Stimulated activated naive CD4-positive, alpha-beta T cell (primary cell): ENCODE measurements at places on chromosomes 2 and 18.

- DNase-seq: no peak
These were observed 479.2 kb upstream of the DSEL start for GRCh38 chr18:67995769-67996168.

DNA sequence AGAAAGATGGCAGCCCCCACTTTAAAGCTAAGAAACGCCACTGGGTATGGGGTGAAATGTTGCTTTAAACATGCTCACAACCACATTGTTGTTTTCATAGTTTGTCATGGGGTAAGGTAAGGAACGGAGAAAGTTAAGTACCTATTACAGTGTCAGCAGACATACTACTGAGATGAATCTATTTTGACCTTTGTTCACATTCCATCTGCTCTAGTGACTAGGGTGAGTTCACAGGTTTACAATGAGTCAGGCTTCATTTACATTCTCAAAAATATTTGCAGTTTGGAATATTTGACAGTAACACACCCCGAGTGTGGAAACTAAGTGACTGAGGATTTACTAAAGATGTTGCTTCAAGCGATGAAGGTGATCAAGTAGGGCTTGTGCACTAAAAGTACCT, 428.7 kb upstream of the ACVR2A start:
- no peak for DNase-seq

- no peak for DNase-seq
These were observed 27.2 kb upstream of the COBLL1 start for GRCh38 chr2:164868563-164869419.

- no peak for DNase-seq
These were observed 115.5 kb downstream of the KCTD1 start for GRCh38 chr18:26432651-26433424.

- no peak for DNase-seq
These were observed at the start of gene IL18RAP for GRCh38 chr2:102422910-102423309. Gene IL18RAP (plus strand): TSS chr2:102423160. CDS start chr2:102423278, 118 bp downstream.

- DNase-seq: no peak
These were observed 154.8 kb downstream of the COL6A3 start for GRCh38 chr2:237259201-237259600.

GRCh38 chr2:73704285-73704684, 32.9 kb downstream of the TPRKB start:
- no peak for DNase-seq

DNA sequence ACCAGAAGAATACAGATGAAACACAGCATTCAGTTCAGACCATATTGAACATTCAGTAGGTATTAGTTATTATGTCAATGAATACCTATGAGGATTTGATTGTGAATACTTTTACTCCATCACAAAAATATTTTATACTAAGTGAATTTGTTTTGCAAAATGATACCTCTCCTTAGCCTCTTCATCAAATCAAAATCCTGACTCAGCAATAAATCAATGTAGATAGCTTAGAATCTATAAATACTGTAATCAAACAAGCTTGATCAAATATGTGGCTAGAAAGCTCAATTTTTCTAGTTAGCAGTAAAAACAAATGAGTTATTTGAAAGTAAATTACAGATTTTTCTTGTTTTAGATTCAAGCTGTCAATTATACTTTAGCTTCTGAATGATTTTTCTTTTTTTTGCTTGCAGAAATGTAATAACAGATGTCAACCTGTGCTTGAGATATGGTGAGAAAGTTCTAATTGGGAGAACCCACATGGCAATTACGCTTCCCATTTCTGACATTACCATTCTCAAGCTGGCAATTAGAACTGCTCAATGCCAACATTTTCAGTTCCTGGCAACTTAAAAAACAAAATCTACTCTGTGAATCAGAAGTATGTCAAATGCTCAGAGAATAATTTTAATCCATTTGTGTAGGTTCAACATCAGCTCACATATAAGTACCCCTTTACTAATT, 109.6 kb downstream of the PRELID3A start:
- no peak for DNase-seq

- DNase-seq: no peak
These were observed 20.3 kb downstream of the TBR1 start for GRCh38 chr2:161436411-161436810.

- DNase-seq: no peak
These were observed 1.5 kb downstream of the ODC1 start for GRCh38 chr2:10446631-10447030.

DNA sequence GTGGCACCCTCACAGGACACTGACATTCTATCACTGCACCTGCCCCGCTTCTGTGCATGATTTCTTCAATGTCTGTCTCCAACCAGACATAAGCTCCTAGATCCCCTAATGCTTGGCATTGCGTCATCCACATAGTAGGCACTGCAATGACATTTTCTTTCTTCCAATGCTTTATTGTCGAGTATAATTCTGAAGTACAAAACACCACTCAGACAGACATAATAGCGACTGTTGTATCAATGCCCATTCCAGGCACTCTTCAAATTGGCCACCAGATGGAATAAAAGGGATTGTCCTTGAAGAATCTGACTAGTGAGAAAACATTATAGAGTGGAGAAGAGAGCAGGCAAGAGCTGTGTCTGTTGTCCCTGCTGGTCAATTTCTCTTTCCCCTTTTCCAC, 89.0 kb downstream of the LPIN1 start:
- no peak for DNase-seq

DNA sequence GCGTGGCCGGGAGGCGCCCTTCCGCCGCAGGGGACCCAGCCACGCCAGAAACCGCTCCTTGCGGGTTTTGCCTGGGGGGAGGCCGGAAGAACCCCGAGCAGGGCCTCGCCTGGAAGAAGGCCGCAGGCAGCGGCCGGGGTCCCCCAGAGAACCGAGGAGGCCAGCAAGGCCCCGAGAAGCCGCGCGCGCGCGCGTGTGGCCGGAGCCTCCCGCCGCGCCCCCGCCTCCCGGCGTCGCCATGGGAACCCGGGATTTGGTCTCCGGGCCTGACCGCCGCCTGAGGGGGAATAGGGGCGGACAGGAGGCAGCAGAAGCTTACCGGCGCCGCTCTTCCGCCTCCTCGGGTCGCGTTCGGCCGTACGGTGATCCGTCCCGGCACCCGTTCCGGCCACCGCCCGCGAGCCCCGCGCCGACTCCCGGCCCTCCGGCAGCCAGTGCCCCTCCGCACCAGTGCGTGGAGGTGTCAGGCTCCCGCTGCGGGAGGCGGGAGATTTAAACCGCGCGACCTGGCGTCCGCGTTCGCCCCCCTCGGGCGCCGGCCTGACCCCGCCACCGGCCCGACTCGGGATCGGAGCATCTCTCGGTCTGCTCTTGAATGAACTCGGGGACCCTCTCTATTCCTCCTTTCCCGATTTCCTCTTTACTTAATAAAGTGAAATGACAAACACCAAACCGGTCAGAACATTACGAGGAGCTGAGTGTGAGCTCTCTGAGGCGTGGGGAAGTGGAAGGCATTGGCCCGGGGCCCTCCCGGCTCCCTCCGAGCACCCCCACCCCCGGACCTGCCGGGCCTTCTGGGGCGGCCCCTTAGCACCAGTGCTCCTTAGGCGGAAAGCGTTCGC, at the start of gene ICA1L:
Gene ICA1L (minus strand): TSS at position 467 of the 842 bp plus-strand sequence. CDS start 42,757 bp downstream, outside the sequence.
- DNase-seq: peak; percentile 53

- no peak for DNase-seq
These were observed 58.2 kb downstream of the ACKR3 start for GRCh38 chr2:236627841-236628240.

GRCh38 chr2:219002395-219003266, 9.4 kb upstream of the CRYBA2 start:
- no peak for DNase-seq

- no peak for DNase-seq
These were observed 34.6 kb upstream of the TMEM17 start for GRCh38 chr2:62540408-62541168.

- no peak for DNase-seq
These were observed 25.4 kb downstream of the DSG4 start for GRCh38 chr18:31402026-31402373.

DNA sequence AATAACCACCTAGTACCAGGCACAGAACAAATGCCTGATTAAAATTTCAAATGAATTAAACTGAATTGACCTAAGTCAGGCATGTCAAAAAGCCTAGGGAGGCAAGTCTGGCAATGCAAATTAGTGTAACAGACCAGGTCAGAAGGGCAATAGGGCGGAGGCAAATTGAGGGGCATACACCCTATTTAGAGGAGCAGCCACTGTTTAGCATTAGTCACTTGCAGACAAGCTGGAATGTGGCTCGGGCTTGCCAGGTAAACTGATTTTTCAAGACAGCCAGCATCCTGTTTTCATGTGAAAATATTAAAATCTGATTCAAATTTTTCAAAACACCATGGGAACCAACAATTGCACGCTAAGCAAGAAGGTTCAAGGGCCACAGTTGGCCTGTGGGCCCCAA, 160.3 kb downstream of the EN1 start:
- no peak for DNase-seq

DNA sequence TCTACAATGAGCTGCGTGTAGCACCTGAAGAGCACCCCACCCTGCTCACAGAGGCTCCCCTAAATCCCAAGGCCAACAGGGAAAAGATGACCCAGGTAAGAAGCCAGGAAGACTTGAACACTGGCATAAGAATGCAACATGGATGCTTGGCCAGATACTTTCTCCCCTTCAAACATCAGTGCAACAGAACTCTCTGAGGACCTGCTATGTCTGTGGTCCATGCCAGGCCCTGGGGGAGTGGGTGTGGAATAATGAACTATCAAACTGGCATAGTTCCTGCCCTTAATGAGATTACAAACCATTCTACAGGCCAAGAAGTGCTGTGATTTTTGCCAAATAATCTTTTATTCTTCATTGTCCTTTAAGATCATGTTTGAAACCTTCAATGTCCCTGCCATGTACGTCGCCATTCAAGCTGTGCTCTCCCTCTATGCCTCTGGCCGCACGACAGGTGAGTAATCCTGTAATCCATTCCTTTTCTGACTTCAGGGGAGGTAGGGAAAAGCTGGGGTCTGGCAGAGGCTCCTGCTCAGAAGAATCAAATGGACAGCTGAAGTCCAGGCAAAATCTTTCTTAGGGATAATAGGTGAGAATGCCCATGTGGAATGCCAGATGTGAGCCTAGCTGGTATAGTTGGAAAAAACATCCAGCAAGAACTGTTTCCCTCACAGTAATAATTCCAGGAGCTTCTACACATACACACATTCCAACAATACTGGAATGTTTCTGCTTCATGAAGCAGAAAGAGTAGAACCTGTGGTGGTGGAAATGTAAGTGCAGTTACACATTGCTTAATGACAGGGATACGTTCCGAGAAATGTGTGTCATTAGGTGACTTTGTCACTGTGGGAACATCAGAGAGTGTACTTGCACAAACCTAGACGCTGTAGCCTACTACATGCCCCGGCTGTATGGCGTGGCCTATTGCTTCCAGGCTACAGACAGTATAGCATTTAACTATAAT, 16.2 kb downstream of the ACTG2 start:
- DNase-seq: no peak

DNA sequence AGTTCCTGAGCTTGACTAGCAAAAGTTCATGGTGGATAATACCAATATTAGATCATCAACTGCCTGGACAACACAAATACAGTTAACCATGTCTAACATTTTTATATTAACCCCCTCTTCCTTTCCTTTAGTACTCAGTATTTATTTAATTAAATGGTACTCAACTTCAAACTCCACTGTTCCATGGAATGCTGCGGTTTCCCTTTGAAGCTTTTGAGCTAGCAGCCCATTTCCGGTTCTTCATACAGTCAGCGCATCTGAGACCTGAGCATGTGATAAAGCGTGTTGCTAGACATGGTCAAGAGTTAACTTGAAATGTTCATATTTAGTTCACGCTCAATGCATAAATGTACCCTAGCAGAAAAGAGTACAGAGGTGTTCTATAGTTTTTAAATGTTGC, 278.4 kb downstream of the ALPK2 start:
- no peak for DNase-seq

- no peak for DNase-seq
These were observed 282.8 kb downstream of the AGPS start for GRCh38 chr2:177675350-177675821.

- peak; percentile 68 for DNase-seq
These were observed 4.2 kb downstream of the ZNF516 start for GRCh38 chr18:76490670-76491472.

GRCh38 chr2:60710707-60711106, 45.4 kb upstream of the PAPOLG start:
- no peak for DNase-seq

DNA sequence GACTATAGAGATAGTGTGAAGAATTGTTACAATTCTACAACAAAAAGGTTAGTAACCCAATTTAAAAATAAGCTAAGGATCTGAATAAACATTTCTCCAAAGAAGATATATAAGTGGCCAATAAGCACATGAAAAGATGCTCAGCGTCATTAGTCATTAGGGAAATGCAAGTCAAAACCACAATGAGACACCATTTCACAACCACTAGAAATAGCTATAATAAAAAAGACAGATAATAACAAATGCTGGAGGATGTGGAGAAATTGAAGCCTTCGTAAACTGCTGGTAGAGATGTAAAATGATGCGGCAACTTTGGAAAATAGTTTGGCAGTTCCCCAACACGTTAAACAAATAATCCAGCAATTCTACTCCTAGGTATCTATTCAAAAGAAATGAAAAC, 366.5 kb upstream of the POU3F3 start:
- DNase-seq: no peak

- DNase-seq: no peak
These were observed 86.0 kb downstream of the DTNB start for GRCh38 chr2:25587361-25587760.

DNA sequence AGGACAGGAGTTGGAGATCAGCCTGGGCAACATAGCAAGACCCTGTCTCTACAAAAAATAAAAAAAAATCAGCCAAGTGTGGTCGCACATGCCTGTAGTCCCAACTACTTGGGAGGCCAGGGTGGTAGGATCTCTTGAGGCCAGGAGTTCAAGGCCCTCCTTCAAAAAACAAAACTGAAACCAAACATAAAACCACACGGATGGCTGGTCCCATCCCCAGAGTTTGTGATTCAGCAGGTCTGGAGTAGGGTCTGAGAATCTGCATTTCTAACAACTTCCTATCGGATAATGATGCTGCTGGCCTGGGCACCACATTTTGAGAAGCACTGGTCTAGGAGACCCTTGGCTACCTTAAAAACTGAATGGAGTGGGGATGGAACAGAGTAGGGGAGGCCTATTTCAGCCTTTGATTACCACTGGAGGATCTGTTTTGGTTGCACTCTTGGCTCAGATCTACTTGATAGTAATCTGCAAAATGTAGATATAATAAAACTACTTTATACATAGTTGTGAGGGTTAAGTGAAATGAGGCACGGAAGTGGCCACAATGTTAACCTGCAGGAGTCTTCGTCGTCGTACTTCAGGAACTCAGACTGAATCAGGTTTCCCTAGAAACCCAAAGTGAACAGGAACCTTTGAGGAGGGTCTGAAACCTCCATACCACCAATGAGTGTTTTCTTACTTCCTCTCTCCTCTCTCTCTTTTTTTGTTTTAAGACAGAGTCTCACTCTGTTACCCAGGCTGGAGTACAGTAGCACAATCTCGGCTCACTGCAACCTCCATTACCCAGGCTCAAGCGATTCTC, 25.5 kb upstream of the NFE2L2 start:
- DNase-seq: peak; percentile 20

- DNase-seq: no peak
These were observed 34.2 kb downstream of the GRHL1 start for GRCh38 chr2:9985531-9986328.

DNA sequence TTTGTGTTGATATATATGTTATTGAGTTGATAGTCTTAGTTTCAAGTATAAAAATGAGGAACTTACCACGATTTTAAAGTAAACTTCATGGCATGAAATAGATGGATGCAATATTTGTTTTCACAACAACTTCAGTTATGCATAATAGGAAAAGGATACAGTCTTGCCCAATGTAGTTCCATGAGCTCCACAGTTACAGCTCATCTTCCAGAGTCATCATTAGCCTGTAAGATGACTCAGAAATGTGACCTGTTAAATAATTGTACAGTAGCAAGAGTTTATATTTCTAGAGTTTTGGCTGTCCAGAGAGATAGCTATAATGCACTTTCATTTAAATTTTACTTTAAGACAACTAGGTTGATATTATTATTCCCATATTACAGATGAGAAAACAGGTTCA, 80.9 kb upstream of the ARHGAP28 start:
- DNase-seq: no peak
